ENCODE measurements at places on chromosomes 1 and 21.

DNA sequence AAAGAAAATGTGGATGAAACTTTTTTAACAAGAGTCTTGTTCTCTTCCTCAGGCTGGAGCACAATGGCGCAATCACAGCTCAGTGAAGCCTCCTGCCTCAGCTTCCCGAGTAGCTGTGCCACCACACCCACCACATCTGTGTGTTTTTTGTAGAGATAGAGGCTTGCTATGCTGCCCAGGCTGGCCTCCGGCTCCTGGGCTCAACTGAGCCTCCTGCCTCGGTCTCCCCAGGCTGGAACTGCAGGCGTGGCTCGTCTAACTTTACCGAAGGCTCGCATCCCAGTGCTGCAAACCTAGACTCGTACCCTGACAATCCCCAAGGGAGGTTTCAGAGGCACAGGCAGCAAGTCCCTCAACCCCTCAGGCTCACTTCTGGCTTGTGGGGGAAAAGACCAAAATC lies 14.5 kb downstream of the SSU72 start:
- DNase-seq, result no peak

DNA sequence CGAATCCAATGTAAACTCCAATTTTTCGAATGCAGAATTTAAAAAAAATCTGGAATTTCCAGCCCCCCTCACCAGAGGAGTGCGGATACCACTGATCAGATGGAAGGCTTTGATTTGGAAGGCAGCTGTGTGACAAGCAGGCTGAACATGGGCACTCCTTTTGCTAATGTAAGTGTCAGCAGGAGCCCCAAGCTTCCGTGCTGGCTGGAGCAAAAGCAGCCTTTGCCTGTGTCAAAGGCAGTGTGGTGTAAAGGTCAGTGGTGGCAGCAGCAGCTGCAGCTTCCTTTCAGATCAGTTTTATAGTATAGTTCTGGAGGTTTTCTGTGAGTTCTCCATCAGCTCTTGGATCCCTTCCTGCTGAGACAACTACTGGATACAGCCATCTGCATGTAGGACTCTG lies 259.9 kb downstream of the CTH start:
- no peak for DNase-seq

DNA sequence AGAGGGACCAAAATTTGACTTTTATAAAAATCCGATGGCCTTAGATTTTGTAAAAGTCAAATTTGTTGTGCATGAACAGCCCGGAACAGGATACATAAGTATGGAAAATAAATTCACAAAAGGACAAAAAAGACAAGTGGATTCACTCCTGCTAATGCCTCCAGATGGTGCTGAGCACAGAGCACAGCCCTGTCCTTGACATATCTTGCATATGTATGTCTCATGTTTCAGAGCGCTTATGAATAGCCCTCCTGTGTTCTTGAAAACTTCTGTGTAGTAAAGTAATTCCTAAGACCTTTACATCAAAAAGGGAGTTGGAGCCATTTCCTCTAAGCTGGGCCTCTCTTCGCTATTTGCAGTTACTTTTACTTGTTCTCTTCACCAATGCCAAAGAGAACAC lies 110.7 kb upstream of the RAB3GAP2 start:
- no peak for DNase-seq

DNA sequence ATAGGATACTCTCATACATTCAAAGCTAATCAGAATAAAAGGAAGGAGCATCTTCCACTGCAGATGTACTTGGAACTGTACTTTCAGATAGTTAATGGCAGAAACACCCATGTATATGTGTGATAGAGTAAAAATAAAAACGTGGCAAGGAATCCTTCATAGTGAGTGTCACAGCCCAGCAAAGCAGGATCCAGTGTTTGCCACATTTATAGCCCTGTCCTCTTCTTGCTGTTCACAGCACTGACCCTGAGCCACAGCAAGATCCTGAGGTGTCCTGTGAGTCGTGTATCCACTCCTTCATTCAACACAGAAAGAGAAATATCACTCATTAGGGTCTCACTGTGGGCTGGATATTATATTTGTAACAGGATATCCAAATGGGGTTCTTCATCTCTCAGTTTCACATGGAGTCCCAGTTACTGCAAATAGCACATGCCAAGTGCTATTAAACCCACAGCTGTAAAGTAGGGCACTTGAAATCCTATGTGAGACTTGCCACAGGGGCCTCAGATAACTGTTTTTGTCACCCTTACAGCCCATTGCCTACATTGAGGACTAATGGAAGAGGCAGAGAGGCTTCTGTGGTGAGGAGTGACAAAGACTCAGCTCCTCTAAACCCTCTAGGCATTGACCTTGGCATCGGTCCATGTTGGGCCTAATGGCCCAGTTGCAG lies 41.3 kb downstream of the CYP2J2 start:
- DNase-seq, result no peak

- no peak for DNase-seq
These were observed 289.4 kb upstream of the FMN2 start for GRCh38 chr1:239802275-239802674.

DNA sequence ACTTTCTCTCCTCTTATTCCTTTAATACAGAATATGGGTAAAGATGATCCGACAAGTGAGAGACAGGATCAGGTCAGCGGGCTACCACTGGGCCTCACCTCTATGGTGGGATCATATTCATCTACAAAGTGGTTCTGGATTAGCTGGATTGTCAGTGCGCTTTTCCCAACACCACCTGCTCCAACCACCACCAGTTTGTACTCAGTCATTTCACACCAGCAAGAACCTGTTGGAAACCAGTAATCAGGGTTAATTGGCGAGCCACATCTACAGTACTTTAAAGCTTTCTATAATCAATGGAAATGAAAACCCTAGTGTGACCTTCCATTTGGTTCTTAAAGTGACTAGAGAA lies 643 bp downstream of the NRAS start:
- no peak for DNase-seq

- peak; percentile 78 for DNase-seq
These were observed 3.3 kb upstream of the ATP6V1G3 start for GRCh38 chr1:198543670-198544260.

DNA sequence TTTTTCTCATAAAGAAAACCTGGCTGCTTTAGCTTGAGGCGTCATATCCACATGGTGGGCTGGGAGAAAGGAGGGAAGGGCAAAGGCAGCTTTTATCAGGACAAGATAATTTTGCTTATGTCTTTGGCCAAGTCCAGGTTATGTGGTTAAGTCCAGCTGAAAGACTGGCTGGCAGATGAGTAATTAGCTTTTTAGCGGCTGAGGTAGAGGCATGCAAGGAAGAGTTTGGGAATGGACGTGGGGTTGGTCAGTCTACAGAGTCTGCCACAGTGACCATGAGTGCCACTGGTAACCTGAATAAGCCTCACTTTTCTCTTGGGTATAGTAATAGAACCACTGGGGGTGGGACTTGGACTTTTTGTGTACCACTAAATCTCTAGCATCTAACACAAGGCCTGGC lies 39.8 kb downstream of the NEK7 start:
- DNase-seq, result no peak

- no peak for DNase-seq
These were observed 6.2 kb upstream of the FYB2 start for GRCh38 chr1:56825436-56825835.

GRCh38 chr1:160567858-160568682 lies 11.2 kb downstream of the CD84 start:
- no peak for DNase-seq

DNA sequence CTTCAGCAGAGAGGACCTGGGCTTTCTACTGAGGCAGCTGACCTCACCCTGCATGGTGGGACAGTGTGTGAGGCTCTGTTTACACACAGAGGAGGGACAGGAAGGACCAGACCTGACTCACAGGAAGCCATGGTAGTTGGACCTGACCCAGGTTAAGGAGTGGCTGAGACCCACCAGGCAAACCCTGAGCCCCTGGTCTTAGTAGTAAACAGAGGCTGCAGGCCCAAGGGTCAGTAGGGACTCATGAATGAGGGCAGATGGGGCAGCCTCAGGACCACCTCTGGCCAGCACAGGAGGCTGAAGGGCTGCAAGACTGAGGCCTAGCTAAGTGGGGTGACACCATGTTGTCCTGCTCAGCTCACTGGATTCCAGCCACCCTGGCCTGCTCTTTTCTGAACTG lies 273.2 kb downstream of the GRIK3 start:
- DNase-seq, result no peak

GRCh38 chr1:38474738-38475623 lies 384.6 kb downstream of the RRAGC start:
- no peak for DNase-seq

DNA sequence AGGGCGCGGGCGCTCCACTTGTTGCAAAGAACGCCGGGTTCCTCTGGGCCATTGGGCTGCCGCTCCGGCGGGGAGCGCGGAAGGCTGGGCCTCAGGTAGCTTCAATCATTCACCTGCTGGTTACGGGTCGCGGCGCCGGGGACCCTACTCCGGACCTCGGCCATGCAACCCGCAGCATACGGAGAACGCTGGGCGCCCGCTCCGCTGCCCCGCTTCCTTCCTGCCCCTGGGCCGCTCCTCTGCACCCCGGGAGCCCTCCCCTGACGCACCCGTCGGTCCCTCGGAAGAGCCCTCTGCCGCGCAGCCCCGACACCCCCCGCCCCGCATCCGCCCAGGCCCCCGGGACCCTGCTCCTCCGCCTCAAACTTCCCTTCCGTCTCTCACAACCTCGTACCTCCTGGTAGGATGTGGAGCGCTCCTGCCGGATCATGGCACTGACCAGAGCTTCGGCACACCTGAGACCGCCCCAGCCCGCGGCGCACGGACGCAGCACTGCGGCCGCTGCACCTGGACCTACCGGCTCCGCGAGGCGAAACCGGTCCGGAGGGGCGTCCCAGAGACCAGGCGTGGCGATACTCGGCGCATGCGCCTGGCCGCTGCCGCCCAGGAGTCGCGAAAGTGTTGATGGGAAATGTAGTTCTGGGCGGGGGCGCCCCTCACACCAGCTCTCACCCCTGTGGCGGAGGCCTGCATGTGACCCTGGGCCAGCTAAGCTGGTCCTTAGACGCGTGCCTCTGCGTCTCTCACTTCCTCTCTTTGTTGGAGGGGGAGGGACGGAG lies at the start of gene PACC1:
Gene PACC1, minus strand, starts transcription at position 559 of the 779 bp plus-strand sequence. Its CDS starts 129 bp downstream, at position 430.
- DNase-seq, result peak; percentile 100

DNA sequence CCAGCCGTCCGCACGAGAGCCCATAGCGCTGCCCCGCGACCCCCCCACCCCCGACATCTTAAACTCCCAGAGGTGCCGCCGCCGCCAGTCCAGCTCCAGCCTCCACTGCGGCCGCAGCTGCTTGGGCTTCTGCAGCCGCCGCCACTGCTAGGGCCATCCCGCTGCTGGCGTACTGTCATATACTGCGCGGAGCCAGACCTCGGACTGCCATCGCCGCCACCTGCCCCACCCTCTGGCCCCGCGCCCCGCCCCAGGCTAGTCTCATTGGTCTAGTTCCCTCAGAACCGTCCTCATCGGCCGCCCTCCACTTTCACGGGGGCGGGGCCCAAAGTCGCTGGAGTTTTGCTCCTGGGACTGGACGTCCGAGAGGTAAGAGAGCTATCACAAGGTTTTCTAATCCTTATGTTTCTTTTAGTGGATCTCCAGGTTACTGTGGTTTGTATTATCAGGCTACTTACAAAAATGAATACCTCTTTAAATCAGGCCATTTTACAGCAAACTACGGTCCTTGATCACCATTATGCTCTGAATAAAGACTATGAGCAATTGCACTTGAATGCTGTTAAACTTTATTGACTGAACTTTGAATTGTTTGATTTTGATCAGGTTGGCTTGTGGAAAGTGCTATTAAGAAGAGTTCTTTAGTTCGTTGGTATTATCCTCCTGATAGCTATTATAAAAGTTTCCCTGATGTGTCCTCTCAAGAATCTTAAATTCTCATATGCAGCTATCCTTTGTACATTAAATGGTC lies 2.8 kb upstream of the CD1D start:
- peak; percentile 53 for DNase-seq

GRCh38 chr1:59688976-59689375 lies 125.8 kb upstream of the HOOK1 start:
- peak; percentile 71 for DNase-seq

DNA sequence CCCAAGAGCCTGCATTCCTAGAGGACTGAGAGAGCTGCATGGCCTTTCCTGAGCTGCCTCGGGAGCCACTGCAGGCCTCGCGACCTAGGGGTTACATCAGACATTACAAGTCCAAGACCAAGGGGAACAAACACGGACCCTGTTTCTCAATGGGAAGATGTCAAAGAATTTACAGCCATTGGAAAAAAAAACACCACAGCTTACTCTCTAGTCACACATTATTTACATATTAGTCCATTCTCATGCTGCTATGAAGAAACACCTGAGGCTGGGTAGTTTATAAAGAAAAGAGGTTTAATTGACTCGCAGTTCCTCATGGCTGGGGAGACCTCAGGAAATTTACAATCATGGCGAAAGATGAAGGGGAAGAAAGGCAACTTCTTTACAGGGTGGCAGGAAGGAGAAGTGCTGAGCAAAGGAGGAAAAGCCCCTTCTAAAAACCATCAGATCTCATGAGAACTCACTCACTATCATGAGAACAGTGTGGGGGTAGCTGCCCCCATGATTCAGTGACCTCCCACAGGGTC lies 8.4 kb upstream of the PRMT2 start:
- peak; percentile 58 for DNase-seq

- DNase-seq, result no peak
These were observed 64.3 kb upstream of the COL6A1 start for GRCh38 chr21:45917241-45917640.

- DNase-seq, result no peak
These were observed 124.6 kb downstream of the GABPA start for GRCh38 chr21:25859235-25859929.

- DNase-seq, result peak; percentile 34
These were observed 17.4 kb downstream of the MAST2 start for GRCh38 chr1:45820788-45821187.

DNA sequence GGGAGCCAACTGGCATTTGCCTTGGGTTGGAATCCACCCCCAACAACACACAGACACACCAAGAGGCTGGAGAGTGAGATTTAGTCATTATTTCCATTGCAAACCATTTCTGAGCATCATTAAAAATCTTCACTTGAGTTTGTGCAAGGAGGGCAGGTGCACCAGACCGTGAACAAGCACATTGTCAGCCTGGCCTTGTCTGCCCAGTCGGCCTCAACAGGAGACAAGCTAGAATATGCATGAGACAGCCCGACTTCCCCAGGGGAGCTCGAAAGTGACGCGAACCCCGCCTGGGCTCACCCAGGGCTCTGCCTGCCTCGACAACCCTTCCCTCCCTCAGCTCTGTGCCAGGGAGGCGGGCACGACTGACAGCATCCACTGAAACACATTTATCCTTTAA lies 15.4 kb upstream of the GUCA2B start:
- no peak for DNase-seq

DNA sequence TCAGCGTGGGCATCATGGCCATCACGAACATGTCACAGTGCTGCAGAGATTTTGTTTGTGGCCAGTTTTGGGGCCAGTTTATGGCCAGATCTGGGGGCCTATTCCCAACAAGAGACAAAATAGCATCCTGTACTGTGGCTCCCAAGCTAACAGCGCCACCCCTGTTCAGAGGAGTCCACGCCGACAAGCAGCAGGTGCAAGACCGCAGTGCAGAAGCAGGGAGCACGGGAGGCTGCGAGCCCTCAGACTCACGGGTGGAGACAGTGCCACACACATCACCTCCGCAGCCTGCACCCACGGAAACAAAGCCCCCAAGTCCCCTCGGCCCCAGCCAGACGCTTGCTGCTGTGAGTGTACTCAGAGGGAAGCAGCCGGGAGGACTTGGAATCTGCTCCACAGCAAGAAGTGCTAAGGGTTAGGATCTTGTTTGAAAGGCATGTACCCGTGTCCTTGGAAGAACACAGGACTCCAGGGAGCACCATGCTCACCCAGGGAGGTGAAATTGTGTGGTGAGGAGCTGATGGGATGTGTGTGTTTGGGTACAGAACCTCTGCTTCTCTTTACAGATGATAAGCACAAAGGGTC lies 7.1 kb downstream of the TCP10L start:
- no peak for DNase-seq
